ENCODE measurements at places on chromosomes 11 and 22.

DNA sequence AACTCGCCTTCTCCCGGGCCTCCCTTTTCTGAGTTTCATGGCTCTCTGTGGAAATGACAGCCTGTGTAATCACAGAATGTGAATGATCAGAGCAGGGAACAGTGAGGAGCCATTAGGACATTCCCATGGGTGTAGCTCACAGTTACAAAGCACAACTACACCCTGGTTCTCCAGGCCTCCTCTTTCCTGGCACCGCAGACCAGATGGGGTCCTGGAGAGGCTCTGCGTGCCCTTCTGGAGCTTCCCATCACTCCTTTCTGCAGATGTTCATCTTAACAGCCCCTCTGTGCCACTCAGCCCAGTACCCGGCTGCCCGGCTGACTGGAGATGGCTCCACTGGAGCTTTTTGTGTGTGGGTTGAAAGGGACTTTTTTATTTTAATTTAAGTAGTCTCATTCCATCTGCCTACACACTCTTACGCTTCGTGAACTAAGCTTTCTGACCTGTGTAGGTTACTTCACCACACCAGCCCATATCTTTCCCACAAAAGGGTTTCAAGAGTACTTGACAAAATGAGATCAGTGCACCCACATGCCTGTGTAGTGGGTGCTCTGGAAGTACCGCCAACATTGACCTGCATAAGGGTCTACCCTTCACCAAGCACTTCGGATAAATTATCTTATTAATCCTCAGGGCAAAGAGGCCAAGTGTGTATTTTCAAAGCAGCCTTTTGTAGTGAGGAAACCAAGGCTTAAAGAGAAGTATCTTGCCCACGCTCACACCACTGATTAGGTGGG, 29.8 kb downstream of the SREBF2 start:
- H3K4me3 ChIP-seq: no peak overlapping the region

DNA sequence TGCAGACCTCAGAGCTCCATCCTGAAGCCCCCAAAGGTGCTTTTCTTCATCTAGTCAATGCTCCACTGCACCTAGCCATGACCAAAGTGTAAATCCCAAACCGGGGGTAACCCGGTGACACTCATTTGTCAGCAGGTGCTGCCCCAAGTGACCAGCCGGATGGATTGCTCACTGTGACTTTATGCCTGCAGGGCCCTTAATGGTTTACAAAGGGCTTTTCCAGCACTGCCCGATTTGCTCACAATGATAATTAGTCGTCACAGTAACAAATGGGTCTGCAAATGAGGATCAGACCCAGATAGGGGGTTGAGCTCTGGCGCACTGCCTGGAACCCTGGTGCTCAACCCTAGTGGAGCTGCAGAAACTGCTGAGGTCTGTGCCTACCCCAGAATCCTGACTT, 45.7 kb upstream of the CD5 start:
- peaks cover 7% of the 10 kb centered on the region for H3K4me1 ChIP-seq
- H3K4me3 ChIP-seq: no peak overlapping the region
- H3K36me3 ChIP-seq: no peaks in the 10 kb centered on the region
- DNase-seq: peak; percentile 4
- no peaks in the 10 kb centered on the region for H3K27me3 ChIP-seq
- H3K27ac ChIP-seq: no peak overlapping the region

- H3K27ac ChIP-seq: no peak overlapping the region
- H3K4me3 ChIP-seq: no peak overlapping the region
- no peaks in the 10 kb centered on the region for H3K36me3 ChIP-seq
- no peak for DNase-seq
These were observed 7.5 kb downstream of the TMEM151A start for GRCh38 chr11:66299186-66299585.

DNA sequence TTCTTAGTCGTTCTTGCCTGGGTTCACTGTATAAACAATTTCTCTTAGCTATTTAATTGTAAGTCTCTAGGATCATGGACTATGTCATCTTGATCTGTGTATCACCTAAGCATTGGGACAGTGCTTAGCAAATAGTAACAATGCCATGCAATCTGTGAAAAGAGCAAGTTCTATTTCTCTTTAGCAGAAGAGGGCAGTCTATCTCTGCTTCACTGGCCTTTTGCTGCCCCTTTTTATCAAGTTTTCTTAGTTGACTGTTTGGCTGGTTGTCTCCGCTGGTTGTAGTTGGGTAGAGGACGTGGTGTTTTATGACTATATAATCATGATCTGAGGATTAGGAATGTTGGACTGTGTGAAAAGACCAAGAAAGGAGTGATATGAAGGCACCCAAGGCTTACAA, 315.0 kb downstream of the JRKL start:
- DNase-seq: no peak
- H3K4me1 ChIP-seq: no peaks in the 10 kb centered on the region
- no peaks in the 10 kb centered on the region for H3K36me3 ChIP-seq
- H3K27ac ChIP-seq: no peak overlapping the region

DNA sequence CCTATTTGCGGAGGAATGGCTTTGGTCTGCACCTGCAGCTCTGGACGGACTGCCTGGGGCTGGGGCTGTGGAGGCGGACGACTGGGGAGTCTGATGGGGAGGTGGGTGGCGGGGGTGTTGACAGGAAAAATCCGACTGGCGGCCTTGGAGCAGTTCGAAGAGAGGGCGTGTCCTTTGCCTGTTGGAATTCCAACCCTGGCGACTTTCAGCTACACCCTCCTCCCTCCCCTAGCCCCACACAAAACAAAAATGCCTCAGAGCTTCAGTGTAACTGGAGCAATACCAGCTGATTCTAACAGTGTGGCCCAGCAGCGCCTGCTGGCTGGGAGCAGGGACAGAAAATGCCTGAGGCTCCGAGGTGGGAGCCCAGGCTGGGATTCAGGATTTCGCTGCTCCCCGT, 85.4 kb downstream of the ATXN10 start:
- no peak overlapping the region for H3K4me3 ChIP-seq
- no peaks in the 10 kb centered on the region for H3K36me3 ChIP-seq
- H3K27ac ChIP-seq: peak overlapping the region; percentile 3

DNA sequence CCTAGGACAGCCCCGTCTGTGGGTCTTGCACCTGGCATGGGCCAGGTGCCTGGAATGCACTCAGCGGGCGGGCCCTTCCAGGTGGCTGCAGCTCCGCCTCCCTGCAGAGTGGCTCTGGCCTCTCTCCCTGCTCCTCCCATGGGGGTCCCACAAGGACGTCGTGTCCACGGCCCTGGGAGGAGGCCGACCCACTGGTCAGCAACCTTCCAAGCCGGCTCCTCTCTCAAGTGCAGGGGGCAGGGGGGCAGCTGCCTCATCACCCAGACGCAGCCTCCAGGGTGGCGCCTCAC, 41.9 kb downstream of the CERK start:
- no peak overlapping the region for H3K4me3 ChIP-seq
- H3K27ac ChIP-seq: no peak overlapping the region
- H3K27me3 ChIP-seq: no peaks in the 10 kb centered on the region
- peaks cover 38% of the 10 kb centered on the region for H3K36me3 ChIP-seq

GRCh38 chr11:31817621-31818424, 6.7 kb upstream of the PAX6 start:
- H3K36me3 ChIP-seq: no peaks in the 10 kb centered on the region
- H3K27me3 ChIP-seq: peaks cover 98% of the 10 kb centered on the region
- no peak overlapping the region for H3K27ac ChIP-seq
- peak; percentile 80 for DNase-seq
- no peak overlapping the region for H3K4me3 ChIP-seq
- H3K4me1 ChIP-seq: peaks cover 48% of the 10 kb centered on the region

GRCh38 chr11:15927864-15928217, 428.5 kb downstream of the SOX6 start:
- H3K4me1 ChIP-seq: no peaks in the 10 kb centered on the region
- DNase-seq: no peak
- H3K27ac ChIP-seq: no peak overlapping the region
- no peaks in the 10 kb centered on the region for H3K27me3 ChIP-seq

GRCh38 chr11:110100476-110101240, 7.5 kb downstream of the ZC3H12C start:
- H3K4me1 ChIP-seq: peaks cover 10% of the 10 kb centered on the region
- no peak for DNase-seq
- no peaks in the 10 kb centered on the region for H3K27me3 ChIP-seq
- H3K36me3 ChIP-seq: no peaks in the 10 kb centered on the region

DNA sequence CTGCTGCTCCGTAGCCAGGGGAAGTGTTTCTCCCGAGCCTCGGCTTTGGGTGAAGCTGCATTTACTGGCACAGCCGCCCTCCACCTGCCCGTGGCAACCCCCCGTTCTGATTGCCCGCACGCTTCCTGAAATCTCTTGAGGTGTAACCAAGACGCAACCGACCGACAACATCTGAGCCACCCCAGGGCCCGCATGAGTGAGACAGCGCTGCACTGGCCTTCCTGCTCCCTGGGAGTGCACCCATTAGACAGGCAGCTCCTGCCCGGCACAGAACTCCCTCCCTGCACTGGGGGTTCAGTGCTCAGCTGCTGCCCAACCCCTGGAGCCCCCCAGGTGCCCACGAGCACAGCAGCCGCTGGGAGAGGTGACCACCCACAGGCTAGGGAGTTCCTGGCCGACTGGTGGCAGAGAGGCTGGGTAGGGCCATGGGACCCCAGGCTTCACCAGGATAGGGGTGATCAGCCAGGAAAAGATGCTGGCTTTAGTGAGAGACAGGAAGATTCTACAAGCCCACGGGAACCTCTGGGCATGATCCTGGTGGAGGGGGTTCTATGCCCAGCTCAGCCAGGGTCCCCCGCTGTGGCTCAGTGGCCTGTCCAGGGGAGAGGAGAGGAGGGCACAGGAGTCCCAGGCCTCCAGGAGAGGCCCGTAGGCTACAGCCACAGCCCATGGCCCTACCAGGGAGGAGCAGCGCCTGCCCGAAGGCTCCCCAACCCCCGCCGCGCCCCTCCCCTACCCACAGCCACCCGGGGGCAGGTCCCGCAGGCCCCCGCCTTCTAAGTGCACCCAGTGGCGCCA, 14.6 kb downstream of the PLXNB2 start:
- peaks cover 19% of the 10 kb centered on the region for H3K36me3 ChIP-seq
- peak overlapping the region; percentile 17 for H3K4me3 ChIP-seq
- H3K27ac ChIP-seq: peak overlapping the region; percentile 94
- DNase-seq: peak; percentile 55
- peaks cover 52% of the 10 kb centered on the region for H3K4me1 ChIP-seq
- H3K27me3 ChIP-seq: no peaks in the 10 kb centered on the region

GRCh38 chr22:29320546-29320945, 5.0 kb upstream of the RASL10A start:
- H3K27me3 ChIP-seq: peaks cover 5% of the 10 kb centered on the region
- H3K4me3 ChIP-seq: no peak overlapping the region
- no peaks in the 10 kb centered on the region for H3K36me3 ChIP-seq

GRCh38 chr11:76327756-76328388, 53.1 kb downstream of the THAP12 start:
- no peak overlapping the region for H3K4me3 ChIP-seq
- no peak overlapping the region for H3K27ac ChIP-seq
- no peak for DNase-seq
- no peaks in the 10 kb centered on the region for H3K36me3 ChIP-seq

DNA sequence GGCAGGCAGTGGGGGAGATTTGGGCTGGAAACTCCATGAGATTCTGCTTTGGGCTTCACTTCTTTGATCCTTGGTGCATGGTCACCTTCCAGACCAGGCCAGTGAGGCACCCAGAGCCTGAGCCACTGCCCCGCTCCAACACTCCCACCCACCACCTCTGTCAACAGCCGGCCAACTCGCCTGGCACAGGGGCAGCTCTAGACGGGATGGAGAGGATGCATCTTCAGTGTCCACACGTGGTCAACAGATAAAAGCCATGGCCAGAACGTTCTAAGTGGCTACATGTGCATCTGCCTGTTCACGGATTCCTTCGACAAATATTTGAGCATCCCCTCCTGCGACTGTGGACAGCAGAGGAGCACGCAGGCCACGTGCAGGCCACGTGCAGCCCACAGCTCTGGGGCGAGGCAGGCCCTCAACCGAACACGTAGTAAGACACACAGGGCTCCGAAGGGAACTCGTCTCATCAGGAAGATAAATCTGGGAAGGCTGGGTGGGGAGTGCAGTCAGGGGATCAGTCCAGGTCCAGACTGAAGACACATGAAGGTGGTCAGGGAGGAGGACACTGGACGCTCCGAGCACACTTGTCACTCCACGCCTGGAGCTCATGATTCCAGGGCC, 1.2 kb downstream of the LRRC56 start:
- H3K27ac ChIP-seq: no peak overlapping the region
- H3K27me3 ChIP-seq: no peaks in the 10 kb centered on the region

DNA sequence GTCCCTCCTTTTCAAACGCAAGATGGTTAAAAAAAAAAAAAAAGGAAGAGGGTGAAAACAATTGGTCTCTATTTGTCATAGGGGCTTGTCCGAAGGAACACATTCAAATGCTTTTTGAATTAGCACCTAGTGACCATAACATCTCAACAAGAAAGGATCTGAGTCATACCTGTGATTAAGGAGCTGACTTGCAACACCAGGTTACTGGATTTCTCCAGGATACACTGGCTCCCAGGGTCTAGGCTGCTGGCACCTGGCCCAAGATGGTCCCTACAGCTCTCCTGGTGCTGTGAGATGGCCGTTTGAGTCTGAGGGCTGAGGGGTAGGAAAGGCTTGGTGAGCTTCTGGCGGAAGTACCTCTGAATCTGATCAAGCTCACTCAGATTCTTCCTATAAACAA, 28.4 kb upstream of the UCP3 start:
- H3K27ac ChIP-seq: no peak overlapping the region
- H3K36me3 ChIP-seq: peaks cover 86% of the 10 kb centered on the region
- DNase-seq: no peak
- no peak overlapping the region for H3K4me3 ChIP-seq
- H3K27me3 ChIP-seq: no peaks in the 10 kb centered on the region

- H3K4me3 ChIP-seq: no peak overlapping the region
- H3K27me3 ChIP-seq: no peaks in the 10 kb centered on the region
- peak; percentile 19 for DNase-seq
These were observed 64.7 kb downstream of the KCNQ1 start for GRCh38 chr11:2509481-2510001.

- H3K27me3 ChIP-seq: no peaks in the 10 kb centered on the region
- H3K27ac ChIP-seq: peak overlapping the region; percentile 76
- DNase-seq: no peak
- H3K36me3 ChIP-seq: no peaks in the 10 kb centered on the region
- no peak overlapping the region for H3K4me3 ChIP-seq
- H3K4me1 ChIP-seq: peaks cover 7% of the 10 kb centered on the region
These were observed 37.3 kb upstream of the MYH9 start for GRCh38 chr22:36424901-36425579.

DNA sequence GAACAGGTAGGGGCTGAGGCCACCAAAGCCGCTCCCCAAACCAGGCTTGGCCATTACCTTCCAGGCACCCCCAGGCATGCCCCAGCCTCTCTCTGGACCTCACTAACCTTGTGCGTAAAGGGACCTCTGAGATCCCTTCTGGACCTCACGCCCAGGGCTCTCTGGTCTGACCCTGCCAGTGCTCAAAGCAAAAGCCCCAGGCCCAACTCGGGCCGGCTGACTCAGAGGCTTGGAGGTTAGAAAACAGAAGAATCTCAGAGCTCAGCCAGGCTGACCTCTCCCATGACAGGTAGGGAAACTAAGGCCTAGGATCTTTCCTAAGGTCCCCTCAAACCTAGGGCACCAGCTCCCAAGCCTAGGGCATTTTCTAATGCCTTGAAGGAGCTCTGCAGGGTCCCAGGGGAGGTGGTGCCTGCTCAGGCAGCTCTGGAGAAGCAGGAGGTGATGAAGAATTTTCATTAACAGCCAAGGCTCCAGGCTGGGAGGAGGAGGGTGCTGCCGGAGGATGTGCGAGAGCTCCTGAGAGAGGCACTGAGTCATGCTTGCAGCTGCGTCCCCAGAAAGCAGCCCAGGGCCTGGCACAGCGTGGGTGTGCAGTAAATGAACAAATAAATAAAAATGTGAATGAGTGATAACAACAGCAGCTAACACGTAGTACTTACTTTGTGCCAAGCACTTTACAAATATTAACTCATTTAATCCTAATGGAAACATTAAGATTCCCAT, 25.6 kb downstream of the ARRB1 start:
- peaks cover 53% of the 10 kb centered on the region for H3K4me1 ChIP-seq
- peaks cover 13% of the 10 kb centered on the region for H3K36me3 ChIP-seq
